ENCODE measurements at places on chromosomes 2 and 18. TPM values are rescaled to one million over a fixed set of nuclear protein-coding genes. Genes with fewer than 3 reads are reported as not detected.

- no peak overlapping the region for H3K27ac ChIP-seq
- no peak overlapping the region for H3K4me3 ChIP-seq
- peaks cover 16% of the 10 kb centered on the region for H3K4me1 ChIP-seq
These were observed 9.3 kb upstream of the NEU4 start for GRCh38 chr2:241799522-241800197.

PSMA8 gene
- total RNA-seq = not detected

GRCh38 chr2:66463206-66463755, 28.4 kb downstream of the MEIS1 start:
- no peak overlapping the region for H3K4me3 ChIP-seq
- no peaks in the 10 kb centered on the region for H3K36me3 ChIP-seq
- no peak overlapping the region for H3K27ac ChIP-seq
- DNase-seq = no peak
- H3K4me1 ChIP-seq = peaks cover 55% of the 10 kb centered on the region
- no peaks in the 10 kb centered on the region for H3K27me3 ChIP-seq

SPDYA gene
- total RNA-seq = 1.0 TPM

GRCh38 chr18:28820353-28820752, 643.4 kb upstream of the CDH2 start:
- H3K4me1 ChIP-seq = no peaks in the 10 kb centered on the region
- H3K4me3 ChIP-seq = no peak overlapping the region
- no peak overlapping the region for H3K27ac ChIP-seq
- H3K27me3 ChIP-seq = no peaks in the 10 kb centered on the region
- DNase-seq = no peak

DNA sequence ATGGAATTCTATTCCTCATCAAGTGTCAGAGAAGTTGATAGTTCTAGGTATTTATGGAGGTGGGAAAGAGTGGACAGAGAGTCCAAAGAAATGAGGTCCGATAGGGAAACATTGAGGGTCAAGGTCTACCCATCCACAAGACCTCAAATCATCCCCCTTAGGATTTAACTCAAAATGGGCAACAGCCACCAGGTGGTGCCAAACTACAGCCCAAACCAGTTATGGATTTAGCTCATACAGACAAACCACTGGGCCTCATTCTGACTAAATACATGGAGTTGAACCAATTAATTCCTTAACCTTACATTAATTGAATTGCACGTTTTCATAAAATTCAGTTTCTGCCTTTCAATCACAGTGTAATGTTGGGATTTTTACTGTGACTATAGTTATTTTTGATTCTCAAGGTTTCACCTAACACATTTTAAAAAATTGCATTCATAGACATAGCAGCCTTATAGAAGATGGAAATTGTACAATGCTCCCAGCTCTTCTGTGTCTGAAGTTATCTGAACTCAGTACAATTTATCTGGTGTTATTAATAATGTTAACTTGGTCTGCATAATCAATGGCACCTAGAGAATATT, 98.2 kb upstream of the HNMT start:
- no peak overlapping the region for H3K4me3 ChIP-seq
- DNase-seq = no peak
- no peaks in the 10 kb centered on the region for H3K36me3 ChIP-seq
- H3K27ac ChIP-seq = no peak overlapping the region
- H3K4me1 ChIP-seq = no peaks in the 10 kb centered on the region

G6PC2 gene
- not detected for total RNA-seq

GRCh38 chr2:16785149-16785548, 119.5 kb upstream of the CYRIA start:
- no peak overlapping the region for H3K4me3 ChIP-seq
- no peak overlapping the region for H3K27ac ChIP-seq
- H3K27me3 ChIP-seq = no peaks in the 10 kb centered on the region
- no peak for DNase-seq

All from upper lobe of left lung (tissue), 6 donors.